ENCODE measurements at places on chromosomes 7 and 10.

GRCh38 chr10:62648921-62649320 lies 155.6 kb upstream of the ADO start:
- no peak for DNase-seq

- DNase-seq = no peak
Observed at GRCh38 chr10:112311481-112311880, 28.3 kb downstream of the TECTB start.

GRCh38 chr7:87452279-87452678 lies 23.2 kb downstream of the ABCB4 start:
- DNase-seq = no peak

- no peak for DNase-seq
Observed at GRCh38 chr7:15602236-15602635, 40.4 kb upstream of the AGMO start.

DNA sequence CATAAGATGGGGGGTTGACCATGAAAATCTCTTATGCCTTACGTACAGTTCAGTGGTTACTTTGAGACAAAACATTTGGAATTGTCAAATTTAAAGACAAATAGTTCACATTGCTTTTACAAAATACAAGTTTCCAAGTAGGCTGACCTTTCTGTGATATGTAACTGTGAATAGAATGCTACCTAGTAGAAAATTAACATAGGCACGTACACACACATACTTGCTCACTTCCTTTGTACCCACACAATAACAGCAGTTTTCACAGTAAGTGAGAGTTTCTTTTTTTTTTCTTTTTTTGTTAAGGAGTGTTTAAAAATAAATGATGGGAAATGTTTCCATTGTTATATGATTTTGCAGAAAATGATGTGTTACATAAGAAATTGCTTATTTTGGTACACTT lies 53.3 kb upstream of the SP8 start:
- no peak for DNase-seq

GRCh38 chr10:126584836-126585235 lies 85.7 kb downstream of the C10orf90 start:
- no peak for DNase-seq

DNA sequence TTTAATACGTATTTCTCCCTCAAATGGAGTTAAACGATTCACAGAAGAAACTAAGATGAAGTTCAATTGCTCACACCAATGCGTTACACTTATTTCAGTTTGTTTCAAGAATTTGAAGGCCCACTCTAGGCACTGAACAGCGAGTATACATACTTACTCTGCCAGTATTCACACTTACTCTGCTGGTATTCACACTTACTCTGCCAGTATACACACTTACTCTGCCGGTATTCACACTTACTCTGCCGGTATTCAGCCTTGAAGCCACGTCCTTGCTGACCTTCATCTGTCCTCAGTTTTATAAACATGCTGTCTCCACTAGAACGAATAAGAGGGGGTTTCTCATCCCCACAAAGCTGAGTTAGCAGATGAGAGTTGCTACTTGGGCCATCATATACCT lies 86.0 kb downstream of the CUBN start:
- DNase-seq = no peak

DNA sequence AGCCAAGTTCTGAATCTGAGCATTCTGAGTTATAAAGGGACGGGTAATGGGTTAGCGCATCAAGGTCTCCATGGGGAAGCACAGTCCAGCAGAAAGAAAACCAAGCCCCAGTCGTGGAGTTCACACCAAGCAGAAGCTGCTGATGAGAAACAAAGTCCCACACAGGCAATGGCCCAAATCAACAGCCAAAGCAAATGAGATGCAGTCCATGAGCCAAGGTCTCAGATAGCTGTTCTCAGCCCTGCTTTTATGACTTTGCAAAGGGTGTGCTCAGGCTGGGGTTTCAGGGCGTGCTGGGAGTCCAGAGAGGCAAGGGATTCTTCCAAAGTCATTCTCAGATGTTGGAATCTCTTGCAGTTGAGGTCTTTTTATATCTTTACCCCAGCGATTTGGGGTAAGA lies 32.0 kb downstream of the THNSL1 start:
- no peak for DNase-seq

GRCh38 chr7:116897661-116898060 lies 35.3 kb downstream of the CAPZA2 start:
- no peak for DNase-seq

- no peak for DNase-seq
Observed at GRCh38 chr7:91198371-91198770, 65.9 kb upstream of the FZD1 start.

DNA sequence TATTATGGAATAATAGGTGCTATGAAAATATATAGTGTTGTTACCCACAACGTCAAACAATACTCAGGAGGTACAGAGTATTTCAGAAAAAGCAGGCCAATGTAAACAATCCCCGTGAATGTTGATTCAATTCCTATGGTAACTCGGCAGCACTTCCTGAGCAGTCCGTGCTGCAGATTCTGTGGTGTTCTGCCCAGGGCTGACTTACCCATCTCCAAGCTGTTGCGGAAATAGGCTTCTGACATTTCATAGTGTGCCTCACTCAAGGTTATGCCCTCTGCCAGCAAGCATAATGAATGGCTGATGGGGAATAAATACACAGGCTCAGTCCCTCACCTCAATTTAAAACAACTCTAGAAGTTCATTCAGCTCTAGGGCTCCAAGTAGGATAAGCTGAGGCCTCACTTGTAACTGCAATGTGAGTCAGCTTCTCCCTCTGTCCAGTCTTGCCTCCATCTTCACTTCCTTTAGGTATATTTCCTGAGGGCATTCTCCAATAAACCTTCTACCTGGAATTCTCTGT lies 177.6 kb downstream of the GNAI1 start:
- DNase-seq = no peak

GRCh38 chr10:49505076-49505475 lies 33.8 kb downstream of the ERCC6 start:
- DNase-seq = no peak

DNA sequence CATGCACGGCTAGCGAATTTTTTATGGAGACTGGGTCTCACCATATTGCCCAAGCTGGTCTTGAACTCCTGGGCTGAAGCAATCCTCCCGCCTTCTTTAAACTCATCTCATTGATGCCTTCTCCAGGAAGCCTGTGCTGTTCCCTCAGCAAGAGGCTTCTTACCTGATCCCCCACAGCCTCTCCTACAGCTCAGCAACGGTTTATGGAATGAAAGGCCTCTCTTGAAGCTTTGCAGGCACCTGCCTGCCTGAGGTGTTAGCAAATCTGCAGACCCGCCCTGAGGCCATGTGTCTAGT lies 468 bp upstream of the TRIM56 start:
- no peak for DNase-seq

DNA sequence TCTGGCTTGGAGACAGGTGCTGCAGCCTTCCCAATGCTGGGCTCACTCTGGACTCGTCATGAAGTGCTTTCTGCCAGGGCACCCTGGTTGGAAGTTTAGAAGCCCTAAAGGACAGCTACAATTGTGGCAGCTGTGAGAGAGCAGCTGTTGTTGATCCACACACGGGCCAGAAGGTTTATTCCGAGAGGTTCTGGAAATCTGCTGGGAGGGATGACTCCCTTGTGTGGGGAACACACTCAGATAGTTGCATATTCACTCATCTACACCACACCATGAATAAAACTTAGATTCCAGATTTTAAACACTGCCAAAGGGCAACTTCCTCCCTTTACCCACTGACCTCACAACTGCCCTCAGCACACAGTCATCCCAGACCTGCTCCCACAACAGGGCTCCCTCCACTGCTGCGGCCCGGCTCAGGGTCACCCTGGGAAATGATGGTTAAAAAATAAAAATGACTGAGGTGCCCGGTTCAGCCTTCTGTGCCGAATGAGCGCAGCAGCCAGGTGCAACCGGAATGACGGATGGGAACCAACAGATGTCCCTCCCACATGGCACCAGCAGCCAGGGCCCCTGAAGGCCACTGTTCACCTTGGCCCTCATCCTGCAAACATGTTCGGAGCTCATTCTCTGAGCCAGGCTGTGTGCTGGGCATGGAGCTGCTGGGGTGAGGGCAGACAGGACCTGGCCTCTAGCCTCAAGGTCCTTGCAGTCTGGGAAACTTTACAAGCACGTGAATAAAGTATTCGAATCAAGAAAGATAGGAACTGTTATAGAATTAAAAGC lies 40.2 kb downstream of the ASB13 start:
- no peak for DNase-seq

DNA sequence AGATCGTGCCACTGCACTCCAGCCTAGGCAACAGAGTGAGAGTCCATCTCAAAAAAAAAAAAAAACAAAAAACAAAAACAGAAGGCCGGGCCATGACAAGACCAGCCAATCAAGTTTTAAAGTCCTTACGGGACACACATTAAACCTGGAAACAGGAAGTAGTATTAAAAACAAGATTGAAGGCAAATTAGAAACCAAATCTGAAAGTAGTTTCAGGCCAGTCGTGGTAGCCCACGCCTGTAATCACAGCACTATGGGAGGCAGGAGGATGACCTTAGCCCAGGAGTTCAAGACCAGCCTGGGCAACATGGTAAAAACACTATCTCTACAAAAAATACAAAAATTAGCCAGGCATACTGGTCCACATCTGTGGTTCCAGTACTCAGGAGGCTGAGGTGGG lies 18.1 kb downstream of the PSAP start:
- DNase-seq = no peak

GRCh38 chr7:129162732-129163131 lies 18.2 kb downstream of the TSPAN33 start:
- no peak for DNase-seq

DNA sequence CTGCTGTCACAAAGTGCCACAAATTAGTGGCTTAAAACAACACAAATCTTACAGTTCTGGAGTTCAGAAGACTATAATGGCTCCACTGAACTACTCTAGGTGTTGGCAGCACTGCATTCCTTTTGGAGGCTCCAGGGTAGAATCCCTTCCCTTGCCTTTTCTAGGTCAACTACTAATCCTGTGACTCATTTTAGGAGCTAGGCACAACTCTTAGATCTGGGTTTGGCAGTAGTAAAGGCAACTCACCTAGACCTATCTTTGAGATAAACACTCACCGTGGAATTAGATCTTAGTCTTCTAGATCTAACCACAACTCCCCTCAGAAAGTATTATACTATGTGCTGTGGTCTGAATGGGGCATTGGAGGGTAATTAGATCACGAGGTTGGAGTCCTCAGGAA lies 60.4 kb downstream of the ANKIB1 start:
- no peak for DNase-seq

GRCh38 chr10:89836840-89837164 lies 135.4 kb downstream of the KIF20B start:
- no peak for DNase-seq

DNA sequence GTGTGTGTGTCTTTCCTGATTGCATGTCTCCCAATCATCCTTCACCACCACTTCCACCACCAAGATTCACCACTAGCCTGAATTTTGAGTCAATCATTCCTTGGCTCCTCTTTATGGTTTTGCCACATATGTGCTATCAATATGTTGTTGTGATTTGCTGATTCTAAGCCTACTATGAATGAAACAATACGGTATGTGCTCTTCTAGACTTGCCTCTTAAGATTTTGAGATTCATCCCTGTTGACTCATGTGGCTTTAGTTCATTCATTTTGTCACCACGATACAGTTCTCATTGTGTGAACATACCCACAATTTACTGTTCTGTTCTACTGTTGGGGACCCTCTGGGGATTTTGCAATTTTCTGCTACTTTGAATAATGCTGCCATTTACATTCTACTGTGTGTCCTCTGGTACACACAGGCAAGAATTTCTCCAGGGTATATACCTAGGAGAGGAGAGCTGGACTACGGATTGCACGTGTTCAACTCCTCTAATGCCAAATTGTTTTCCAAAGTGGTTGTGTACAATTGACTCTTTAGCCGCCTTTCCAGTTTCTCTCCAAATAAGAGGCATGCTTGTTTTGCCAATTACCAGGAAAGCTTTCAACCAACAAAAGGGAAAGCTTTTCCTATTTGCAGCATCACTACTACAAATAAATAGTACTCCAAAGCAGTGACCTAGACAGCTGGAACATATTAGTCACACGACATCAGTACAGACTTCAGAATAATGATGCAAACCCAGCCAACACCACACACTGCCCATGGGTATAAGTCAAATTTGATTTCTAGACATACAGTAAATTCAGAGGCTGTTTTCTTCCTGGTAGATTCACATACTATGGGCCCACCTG lies 30.0 kb downstream of the SGMS1 start:
- no peak for DNase-seq

DNA sequence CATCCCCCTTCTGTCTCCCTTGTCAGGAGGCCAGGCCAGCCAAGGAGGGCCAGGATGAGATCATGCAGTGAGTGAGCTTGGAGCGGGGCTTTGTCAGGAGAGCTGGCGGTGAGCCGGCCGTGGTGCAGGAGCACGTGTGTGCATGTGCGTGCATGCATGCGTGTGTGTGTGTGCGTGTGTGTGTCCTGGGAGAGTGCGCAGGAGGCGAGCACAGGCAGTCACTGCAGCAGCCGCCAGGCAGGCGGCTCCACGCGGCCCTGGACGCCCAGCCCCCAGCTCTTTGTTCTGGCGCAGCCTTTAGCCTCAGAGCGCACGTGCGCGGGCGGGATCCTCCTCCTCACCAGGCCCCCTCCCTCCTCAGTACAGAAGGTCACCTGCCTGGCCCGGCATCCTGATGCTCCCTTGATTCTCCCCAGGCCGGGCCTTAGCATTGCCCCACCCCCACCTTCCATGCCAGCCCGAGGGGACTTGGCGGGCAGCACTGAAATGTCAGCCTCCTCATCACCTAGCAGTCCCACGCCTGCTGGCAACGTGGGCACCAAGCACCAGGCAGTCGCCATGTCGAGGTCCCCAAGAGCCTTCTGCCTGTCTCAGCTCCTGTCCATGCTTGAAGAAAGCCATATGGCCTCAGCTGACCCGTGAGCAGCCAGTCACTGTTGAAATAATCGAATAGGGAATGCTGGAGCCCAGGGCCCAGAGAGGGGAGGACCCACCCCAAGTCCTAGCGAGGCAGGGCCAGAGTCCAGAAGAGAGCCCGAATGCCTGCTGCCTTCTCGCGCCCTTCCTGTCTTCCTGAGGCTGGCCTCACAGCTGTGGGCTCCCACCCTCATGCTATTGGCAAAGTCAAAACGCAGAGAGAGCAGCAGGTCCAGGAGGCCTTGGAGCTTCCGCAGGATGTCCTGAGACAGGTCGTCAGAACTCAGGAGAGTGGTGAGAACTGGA lies 125.9 kb upstream of the PPIF start:
- no peak for DNase-seq

- DNase-seq = no peak
Observed at GRCh38 chr7:78020874-78021249, 222.3 kb downstream of the PHTF2 start.

DNA sequence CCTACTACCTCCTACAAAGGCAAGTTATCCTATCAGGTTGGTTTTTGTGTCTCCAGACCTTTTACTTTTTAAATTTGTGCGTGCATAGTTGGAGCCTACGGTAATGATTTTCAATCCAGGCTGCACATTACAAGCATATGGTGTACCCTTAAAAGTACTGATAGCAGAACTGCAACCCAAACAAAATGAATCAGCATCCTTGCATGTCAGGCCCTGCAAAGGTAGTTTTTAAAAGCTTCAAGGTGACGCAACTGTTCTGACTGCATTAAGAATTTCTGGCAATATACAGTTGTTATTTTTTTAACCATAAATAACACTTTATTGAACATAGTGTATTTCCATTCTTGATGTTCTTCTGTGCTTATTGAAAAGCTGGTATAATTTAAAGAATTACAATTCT lies 28.9 kb downstream of the GNAT3 start:
- DNase-seq = no peak

GRCh38 chr7:135731-136645 lies 56.4 kb upstream of the FAM20C start:
- DNase-seq = no peak

All from GDM1 (cell line).